Fibroblast of villous mesenchyme (primary cell): ENCODE measurements at places on chromosomes 16 and 17. TPM values are rescaled to one million over a fixed set of nuclear protein-coding genes. Genes with fewer than 3 reads are reported as not detected.

DNA sequence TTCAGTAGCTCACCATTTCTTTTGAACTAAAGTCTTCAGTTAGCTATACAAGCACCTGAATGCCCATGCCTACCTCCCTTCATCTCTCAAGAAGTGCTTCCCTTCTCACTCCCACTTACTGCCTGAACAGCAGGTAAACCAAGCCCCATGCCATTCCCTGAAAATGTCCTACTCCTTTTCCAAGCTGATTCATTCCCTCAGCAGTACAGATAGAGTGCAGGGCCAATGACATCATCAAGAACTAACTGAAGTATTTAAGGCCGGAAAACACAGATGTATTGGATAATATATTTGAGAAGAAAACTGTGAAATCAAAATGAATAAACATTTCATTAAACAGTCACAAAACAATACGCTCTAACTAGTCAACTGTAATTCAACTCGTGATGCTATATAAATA, 478.8 kb upstream of the CDH11 start:
- peak; percentile 33 for DNase-seq

Gene KRT36
- under 0.01 TPM in 2 replicates for total RNA-seq

- no peak for DNase-seq
These were observed 29.6 kb downstream of the NMT1 start for GRCh38 chr17:45090711-45091110.

Gene ORC6
- 9.3 and 9.9 TPM in 2 replicates for total RNA-seq

Gene ASPHD1
- 5.2 and 7.8 TPM in 2 replicates for total RNA-seq

- no peak for DNase-seq
These were observed 57.7 kb downstream of the BAIAP2 start for GRCh38 chr17:81092518-81093095.

GRCh38 chr16:3038256-3038655, 1.5 kb upstream of the BICDL2 start:
- no peak for DNase-seq

GRCh38 chr17:73482894-73483293, 161.4 kb downstream of the SDK2 start:
- no peak for DNase-seq

Gene SMIM22
- not detected in 2 replicates for total RNA-seq

Gene KRTAP3-1
- total RNA-seq, result not detected in 2 replicates

GRCh38 chr16:73732681-73733080, 563.9 kb upstream of the PSMD7 start:
- DNase-seq, result no peak

Gene PYY
- total RNA-seq, result not detected in 2 replicates

GRCh38 chr17:2909175-2909845, 113.1 kb downstream of the RAP1GAP2 start:
- peak; percentile 29 for DNase-seq

Gene MT1H
- total RNA-seq, result not detected in 2 replicates

Gene KRTAP17-1
- not detected in 2 replicates for total RNA-seq

DNA sequence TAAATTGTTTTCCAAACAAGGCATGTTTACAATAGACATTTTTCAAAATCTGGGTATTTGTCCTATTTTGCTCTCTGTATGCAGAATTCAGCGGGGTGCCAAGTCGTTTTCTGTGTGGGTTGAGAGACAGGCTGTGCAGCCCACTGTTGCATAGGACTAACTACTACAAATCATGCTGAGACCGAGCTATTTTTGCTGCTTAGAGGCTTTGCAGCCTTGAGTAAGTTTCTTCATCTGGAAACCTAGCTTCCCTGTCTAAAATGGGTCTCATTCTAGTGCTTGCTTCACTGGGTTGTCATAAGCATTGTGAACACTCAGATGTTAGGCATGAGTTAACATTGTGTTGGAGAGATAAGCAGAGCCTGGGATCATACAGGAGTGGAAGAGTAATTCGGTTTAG, 1.3 kb downstream of the PRPSAP2 start:
- peak; percentile 49 for DNase-seq

Gene NXPH3
- 0.43 and 0.97 TPM in 2 replicates for total RNA-seq

DNA sequence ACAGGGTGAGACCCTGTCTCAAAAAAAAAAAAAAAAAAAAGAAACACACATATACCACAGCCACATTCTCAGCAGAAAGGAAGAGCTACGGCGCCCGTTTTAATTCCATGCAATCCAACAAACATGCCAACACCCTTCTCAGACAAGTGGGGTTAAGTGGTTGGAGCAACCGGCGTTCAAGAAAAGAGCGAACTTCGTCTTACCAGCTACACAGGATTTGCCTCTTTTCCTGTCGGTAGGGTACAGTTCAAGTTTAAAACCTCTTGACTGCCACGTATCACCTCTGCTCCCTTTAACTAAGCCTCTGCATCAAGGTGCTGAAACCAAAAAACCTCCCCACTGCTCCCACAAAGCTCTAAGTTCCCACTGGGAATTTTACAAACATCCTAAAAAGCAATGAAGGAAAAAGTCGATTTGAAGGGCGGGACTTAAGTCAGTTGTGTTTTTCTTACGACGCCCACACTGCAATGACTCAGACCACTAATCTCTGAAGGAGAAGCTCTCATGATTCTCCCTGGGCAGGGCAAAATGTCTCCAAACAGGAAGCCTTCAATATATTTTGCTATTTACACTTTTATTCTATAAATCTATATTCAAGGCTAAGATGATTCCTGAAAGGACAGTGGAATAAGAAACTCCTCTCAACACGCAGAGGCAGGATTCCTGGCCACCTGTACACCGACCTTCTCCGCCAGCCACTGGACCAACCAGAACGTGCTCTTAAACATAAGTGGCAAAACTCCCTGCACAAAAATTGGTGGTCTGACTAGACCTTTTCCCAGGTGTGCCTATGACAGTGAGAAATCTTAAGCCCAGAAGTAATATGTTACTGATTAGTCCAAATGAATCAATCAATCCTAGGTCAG, 18.8 kb downstream of the SRP68 start:
- DNase-seq, result peak; percentile 76

Gene HSD17B2
- 8.7 and 9.5 TPM in 2 replicates for total RNA-seq

Gene TBC1D3E
- 0.32 TPM in 1 of 2 replicates, not detected in the other for total RNA-seq

DNA sequence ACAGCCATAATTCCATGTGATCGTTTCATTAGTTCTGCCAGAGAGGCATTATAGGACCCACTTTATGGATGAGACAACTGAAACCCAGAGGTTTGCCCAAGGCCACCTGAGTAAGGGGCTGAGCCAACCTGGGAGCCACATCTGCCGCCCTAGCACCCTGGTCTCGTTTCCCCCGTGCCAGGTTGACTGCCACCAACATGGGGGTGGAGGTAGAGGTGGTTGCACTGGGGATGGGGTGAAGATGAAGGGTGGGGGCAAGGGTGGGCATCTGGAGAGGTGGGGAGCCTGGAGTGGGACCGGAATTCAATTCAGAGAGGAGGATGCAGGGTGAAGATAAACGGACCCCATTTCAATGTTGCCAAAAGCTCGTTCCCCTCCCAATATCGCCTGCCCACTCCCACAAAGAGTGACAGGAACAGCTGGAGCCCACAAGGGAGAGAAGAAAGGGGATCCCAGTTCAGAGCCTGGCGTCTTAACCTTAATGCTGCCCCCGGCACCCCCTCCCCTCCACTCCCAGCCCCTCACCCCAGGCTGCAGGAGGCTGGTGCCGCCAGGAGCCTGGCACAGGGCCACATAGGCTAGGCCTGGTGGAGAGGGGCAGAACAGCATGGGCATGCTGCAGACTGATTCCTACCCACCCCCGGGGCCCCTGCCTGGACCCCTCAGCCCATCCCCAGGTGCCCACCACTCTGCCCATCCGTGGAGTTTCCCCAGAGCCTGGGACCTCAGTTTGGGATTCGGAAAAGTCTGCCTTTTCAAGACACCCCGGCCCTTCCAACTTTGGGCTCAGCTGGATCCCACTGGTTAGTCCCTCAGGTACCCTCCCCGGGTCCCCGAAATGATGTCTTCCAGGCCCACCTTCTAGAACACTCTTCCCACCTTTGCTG, 29.6 kb downstream of the NGFR start:
- no peak for DNase-seq

GRCh38 chr17:56359518-56359917, 206.2 kb downstream of the ANKFN1 start:
- no peak for DNase-seq

DNA sequence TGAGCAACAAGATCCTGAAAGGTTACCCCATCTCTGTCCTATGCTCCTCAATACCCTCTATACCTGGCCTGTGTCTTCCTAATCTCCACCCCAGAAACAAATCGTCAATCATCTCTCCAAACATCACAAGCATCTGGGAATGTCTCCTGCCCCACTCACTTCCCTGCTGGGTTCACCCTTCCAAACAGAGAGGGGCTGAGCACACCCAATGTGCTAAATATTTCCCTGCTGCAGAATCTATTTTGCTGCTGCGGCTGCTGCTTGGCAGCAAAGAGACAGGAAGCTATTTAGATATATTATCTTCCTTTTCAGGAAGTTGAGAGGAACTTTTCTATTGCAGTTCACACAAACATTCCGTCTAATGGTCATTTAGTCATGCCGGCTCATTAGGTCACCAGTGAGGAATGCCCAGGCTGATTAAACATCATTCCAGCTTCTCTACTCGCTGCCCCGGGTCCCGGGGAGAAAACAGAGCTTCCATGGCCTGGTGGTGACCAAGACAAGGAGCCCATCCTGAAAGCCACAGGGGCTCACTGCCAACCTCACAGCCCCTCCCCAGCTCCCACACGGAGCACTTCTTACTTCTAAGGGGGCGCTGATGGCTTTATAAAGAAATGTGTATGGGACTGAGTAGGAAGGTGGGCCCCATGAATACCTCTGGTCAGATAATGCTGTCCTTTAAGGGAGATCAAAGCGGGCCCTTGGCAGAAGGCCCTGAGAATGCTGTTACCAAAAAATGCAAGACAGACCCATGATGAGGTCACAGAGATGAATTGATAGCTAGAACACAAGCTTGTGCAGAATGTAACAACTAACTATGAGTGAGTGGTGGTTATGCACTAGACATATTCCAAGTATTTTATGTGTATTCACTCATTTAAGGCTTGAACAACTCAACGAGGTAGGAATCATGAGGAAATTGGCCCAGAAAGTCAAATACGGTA, 218.3 kb downstream of the SOX9 start:
- peak; percentile 89 for DNase-seq

- no peak for DNase-seq
These were observed 1.3 kb downstream of the NF1 start for GRCh38 chr17:31096106-31096436.

GRCh38 chr17:77462090-77462489, 321.3 kb downstream of the SEC14L1 start:
- no peak for DNase-seq

DNA sequence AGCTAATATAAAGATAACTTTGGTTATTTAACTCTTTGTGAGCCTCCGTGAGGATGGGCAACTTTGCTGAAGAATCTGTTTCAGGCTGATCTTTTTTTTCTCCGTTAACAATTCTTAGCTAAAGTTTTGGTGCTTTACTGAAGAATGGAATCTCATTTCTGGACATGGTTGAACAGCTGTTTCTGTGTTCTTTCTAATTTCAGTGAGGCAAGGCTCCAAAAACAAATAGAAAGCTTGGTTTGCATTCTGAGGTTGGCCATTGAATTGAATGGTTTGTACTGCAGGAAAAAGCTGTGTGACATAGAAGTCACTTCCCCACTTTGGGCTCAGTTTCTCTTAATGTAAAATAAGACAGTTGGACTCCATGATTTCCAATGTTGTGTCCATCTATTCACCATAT, 22.3 kb upstream of the HLF start:
- DNase-seq, result no peak

- DNase-seq, result no peak
These were observed 75.8 kb downstream of the AXIN2 start for GRCh38 chr17:65485388-65486299.

Gene TNP2
- total RNA-seq, result not detected in 2 replicates

Gene CSH1
- not detected in 2 replicates for total RNA-seq

Gene HASPIN
- total RNA-seq, result 5.5 and 6.9 TPM in 2 replicates

- DNase-seq, result no peak
These were observed 46.5 kb downstream of the GAS7 start for GRCh38 chr17:10151667-10152496.

Gene BAIAP3
- under 0.01 and 0.32 TPM in 2 replicates for total RNA-seq
